Natural killer cell (primary cell): ENCODE measurements at places on chromosomes 5 and 9.

DNA sequence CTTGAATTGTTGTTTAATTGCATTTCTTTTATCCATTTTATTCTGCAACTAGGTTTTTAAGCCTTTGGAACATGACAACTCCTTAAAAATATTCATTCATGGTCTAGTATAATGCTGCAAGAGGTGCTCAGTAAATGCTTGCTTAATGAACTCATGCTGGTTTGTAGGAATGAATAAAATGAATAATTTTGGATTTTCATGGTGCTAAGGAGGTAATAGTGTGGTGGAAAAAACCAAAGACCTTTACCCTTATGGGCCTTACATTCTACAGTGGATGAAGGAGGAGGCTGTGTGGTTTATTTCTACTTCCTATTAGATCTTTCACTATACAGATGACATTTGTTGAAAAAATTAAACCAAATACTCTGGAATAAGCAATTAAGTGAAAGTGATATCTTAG lies 43.4 kb downstream of the LRRTM2 start:
- no peak for DNase-seq
- H3K4me1 ChIP-seq = no peaks in the 10 kb centered on the region
- H3K4me3 ChIP-seq = no peak overlapping the region
- H3K27me3 ChIP-seq = no peaks in the 10 kb centered on the region
- no peaks in the 10 kb centered on the region for H3K36me3 ChIP-seq
- no peak overlapping the region for H3K27ac ChIP-seq

- no peak overlapping the region for H3K4me3 ChIP-seq
- no peaks in the 10 kb centered on the region for H3K4me1 ChIP-seq
- H3K36me3 ChIP-seq = no peaks in the 10 kb centered on the region
- no peak overlapping the region for H3K27ac ChIP-seq
- no peak for DNase-seq
Measured at GRCh38 chr5:175285261-175285660, 158.7 kb downstream of the DRD1 start.

- no peaks in the 10 kb centered on the region for H3K36me3 ChIP-seq
- H3K27ac ChIP-seq = no peak overlapping the region
- H3K4me1 ChIP-seq = no peaks in the 10 kb centered on the region
- no peak overlapping the region for H3K4me3 ChIP-seq
Measured at GRCh38 chr9:131997779-131998178, 81.9 kb downstream of the MED27 start.

- H3K27me3 ChIP-seq = no peaks in the 10 kb centered on the region
- no peak for DNase-seq
- H3K27ac ChIP-seq = no peak overlapping the region
- peaks cover 1% of the 10 kb centered on the region for H3K4me1 ChIP-seq
Measured at GRCh38 chr5:40738502-40738901, 17.3 kb downstream of the TTC33 start.
